ENCODE measurements at places on chromosomes 7 and 10.

GRCh38 chr10:123274306-123275135 lies 120.3 kb downstream of the BUB3 start:
- no peaks in the 10 kb centered on the region for H3K4me1 ChIP-seq
- no peak for DNase-seq
- no peak overlapping the region for H3K27ac ChIP-seq

- no peak overlapping the region for H3K4me3 ChIP-seq
- no peak for DNase-seq
- peaks cover 44% of the 10 kb centered on the region for H3K4me1 ChIP-seq
- no peak overlapping the region for H3K27ac ChIP-seq
- H3K36me3 ChIP-seq, result peaks cover 11% of the 10 kb centered on the region
Measured at GRCh38 chr10:32348297-32349198, 1.6 kb upstream of the EPC1 start.

DNA sequence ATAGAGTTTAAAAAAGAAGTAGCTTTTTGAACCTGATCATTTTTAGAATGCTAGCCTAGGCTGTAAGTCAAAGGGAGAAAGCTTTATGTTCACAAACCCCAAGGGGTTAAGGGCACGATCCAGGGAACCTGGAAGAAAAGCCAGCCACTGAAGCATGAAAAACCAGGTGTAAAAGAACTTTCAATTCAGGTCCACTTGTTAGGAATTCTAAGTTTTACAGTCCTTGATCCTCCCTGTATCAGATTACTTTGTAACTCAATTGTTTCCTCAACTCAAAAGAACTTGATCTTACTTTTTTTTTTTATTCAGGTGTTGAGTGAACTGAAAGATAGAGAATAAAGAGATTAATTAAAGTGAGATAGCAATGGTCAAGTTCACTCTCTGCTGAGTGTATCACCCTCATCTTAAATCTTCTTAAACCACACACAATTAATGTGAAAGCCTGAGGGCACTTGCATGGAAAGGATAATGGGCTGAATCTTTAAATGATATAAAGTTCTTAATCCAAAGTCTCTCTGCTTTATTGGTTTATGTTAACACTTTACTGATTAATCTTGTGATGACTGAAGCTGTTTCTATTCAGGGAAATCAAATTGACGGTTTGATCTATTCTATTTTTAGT lies 672.2 kb upstream of the LRRN3 start:
- H3K4me3 ChIP-seq, result no peak overlapping the region
- no peaks in the 10 kb centered on the region for H3K36me3 ChIP-seq
- no peak overlapping the region for H3K27ac ChIP-seq
- no peaks in the 10 kb centered on the region for H3K27me3 ChIP-seq
- no peaks in the 10 kb centered on the region for H3K4me1 ChIP-seq
- DNase-seq, result no peak

DNA sequence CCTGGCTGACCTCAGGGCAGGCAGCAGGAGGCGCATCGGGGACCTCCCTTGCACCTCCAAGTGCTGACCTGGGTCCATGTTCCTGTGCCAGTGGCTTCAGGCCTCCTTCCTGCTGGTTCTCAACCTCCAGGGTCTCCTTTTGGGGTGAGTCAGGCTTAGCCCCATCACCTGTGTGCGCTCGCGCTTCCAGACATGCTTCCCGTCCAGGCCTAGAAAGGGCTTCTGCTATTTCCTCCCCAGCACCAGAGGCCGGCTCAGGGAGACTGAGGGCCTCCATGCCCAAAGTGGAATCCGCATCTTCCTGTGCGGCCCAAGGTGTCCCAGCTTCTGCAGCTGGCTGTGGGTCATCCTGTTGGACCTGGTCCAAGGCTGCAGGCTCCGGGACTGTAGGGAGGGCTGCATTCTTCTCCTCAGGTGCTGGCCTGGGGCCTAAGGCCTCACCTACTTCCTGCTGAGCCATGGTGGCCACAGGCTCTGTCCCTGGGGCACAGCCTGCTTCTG lies 5.9 kb downstream of the NACAD start:
- no peaks in the 10 kb centered on the region for H3K4me1 ChIP-seq
- no peak overlapping the region for H3K4me3 ChIP-seq
- no peak for DNase-seq
- no peak overlapping the region for H3K27ac ChIP-seq

GRCh38 chr7:64045301-64046040 lies at the start of gene ZNF727:
ZNF727 (plus strand) TSS chr7:64045434; CDS start chr7:64045622, 188 bp downstream.
- H3K4me1 ChIP-seq, result no peaks in the 10 kb centered on the region
- peak within 1 kb of the TSS; percentile 4 for H3K4me3 ChIP-seq
- H3K27ac ChIP-seq, result no peak within 1 kb of the TSS
- no peaks in the 10 kb centered on the region for H3K36me3 ChIP-seq

GRCh38 chr7:39734633-39735004 lies 111.2 kb downstream of the RALA start:
- peaks cover 42% of the 10 kb centered on the region for H3K4me1 ChIP-seq
- peak; percentile 12 for DNase-seq
- H3K36me3 ChIP-seq, result no peaks in the 10 kb centered on the region
- no peak overlapping the region for H3K4me3 ChIP-seq
- H3K27ac ChIP-seq, result peak overlapping the region; percentile 49

- no peaks in the 10 kb centered on the region for H3K4me1 ChIP-seq
- no peak for DNase-seq
- H3K27me3 ChIP-seq, result no peaks in the 10 kb centered on the region
- H3K36me3 ChIP-seq, result no peaks in the 10 kb centered on the region
Measured at GRCh38 chr10:81248886-81249285, 626.1 kb upstream of the NRG3 start.

GRCh38 chr7:114957444-114957843 lies 35.5 kb downstream of the MDFIC start:
- H3K27me3 ChIP-seq, result no peaks in the 10 kb centered on the region
- H3K36me3 ChIP-seq, result peaks cover 19% of the 10 kb centered on the region
- peaks cover 2% of the 10 kb centered on the region for H3K4me1 ChIP-seq
- DNase-seq, result no peak
- H3K4me3 ChIP-seq, result no peak overlapping the region

DNA sequence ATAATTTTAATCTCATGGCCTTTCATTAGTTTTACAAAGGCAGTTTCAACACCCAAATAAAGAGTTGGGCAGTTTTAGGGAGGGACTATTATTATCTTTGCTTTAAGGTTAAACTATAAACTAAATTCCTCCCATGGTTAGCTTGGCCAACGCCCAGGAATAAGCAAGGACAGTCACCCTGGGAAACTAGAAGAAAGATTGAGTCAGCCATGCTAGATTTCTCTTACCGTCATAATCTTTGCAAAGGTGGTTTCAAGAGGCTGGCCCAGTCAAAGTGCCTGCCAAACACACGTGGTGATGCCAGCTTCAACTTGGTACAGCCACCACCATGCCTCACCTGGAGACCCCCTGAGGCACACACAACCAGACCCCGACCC lies 317.4 kb upstream of the SP8 start:
- no peak overlapping the region for H3K4me3 ChIP-seq
- no peaks in the 10 kb centered on the region for H3K27me3 ChIP-seq
- H3K4me1 ChIP-seq, result no peaks in the 10 kb centered on the region
- no peaks in the 10 kb centered on the region for H3K36me3 ChIP-seq

DNA sequence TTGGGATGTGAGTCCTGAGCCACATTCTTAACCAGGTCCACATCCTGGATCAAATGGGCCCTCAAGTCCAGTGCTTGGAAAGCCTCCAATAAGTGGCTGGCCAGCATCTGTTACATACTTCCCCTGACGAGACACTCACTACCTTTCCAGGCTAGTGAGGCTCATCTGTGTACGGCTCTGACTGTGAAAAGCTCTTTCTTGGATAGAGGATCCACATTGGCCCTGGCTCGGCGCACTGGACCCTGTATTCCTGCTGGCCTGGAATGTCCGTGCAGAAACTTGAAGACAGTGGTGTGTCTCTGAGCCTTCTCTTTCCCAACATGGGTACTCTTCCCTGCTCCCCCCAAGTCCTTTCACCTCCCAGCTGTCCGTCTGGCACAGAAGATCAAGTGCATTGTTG lies 35.5 kb downstream of the MYL10 start:
- H3K4me3 ChIP-seq, result no peak overlapping the region
- no peaks in the 10 kb centered on the region for H3K27me3 ChIP-seq
- H3K4me1 ChIP-seq, result no peaks in the 10 kb centered on the region
- DNase-seq, result no peak

DNA sequence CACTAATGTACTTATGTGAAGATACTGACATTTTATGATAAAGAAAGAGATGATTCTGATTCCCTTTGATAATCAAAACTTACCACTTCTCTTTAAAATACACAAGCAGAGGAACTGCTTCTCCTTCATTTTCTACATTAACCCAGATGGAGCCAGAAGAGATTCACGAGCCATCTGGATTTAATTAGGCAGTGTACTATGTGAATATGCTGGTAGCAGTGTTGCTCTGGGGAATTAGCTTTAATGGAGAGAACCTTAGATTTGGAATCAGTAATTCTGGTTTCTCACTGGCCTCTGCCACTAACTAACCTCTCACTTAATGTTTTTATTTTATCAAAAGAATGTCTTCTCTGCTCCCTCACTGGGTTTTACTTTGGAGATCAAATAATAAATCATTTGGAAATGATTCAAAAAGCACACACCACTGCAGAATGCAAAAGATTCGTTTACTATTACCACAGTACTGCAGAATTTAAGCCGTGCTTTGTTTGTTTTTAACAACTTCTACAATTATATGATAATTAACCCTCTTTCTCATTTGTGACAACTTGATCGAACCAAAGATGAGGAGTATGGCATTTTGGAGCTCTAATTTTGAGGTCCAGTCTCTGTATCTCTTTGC lies 77.5 kb upstream of the PHYHIPL start:
- H3K4me1 ChIP-seq, result no peaks in the 10 kb centered on the region
- no peak overlapping the region for H3K4me3 ChIP-seq
- H3K27ac ChIP-seq, result no peak overlapping the region
- no peaks in the 10 kb centered on the region for H3K36me3 ChIP-seq
- DNase-seq, result no peak

DNA sequence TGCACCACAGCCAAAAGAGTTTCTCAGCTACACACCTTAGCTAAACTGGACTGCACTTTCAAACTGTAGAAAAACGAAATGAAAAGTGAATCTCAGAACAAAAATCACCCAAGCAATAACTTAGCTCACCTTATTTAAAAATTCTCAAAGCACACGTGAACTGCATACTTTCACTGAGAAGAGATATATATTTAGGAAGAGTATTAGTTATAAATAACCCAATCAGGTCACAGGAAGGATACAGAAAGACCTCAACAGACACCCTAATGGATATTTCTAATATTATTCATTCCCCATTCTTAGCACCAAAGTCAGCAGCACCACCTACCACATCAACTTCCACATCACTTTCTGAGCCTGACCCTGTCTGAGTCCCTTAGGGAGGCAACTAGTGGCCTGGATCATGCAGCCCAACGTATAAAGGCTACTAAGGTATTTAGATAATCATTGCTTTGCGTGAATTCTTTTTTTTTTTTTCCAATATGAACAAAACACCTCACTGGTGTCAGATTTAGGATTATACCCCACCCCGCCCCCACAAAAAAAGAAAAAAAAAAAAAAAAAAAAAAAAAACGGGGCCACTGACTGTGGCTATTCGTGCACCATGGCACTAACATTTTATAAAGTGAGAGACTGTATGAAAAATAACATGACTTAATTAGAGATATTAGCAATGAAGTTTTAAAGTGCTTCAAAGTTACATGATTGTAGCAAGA lies 2.6 kb downstream of the ABI1 start:
- H3K4me1 ChIP-seq, result peaks cover 27% of the 10 kb centered on the region
- no peak overlapping the region for H3K27ac ChIP-seq
- no peaks in the 10 kb centered on the region for H3K36me3 ChIP-seq
- H3K27me3 ChIP-seq, result no peaks in the 10 kb centered on the region

DNA sequence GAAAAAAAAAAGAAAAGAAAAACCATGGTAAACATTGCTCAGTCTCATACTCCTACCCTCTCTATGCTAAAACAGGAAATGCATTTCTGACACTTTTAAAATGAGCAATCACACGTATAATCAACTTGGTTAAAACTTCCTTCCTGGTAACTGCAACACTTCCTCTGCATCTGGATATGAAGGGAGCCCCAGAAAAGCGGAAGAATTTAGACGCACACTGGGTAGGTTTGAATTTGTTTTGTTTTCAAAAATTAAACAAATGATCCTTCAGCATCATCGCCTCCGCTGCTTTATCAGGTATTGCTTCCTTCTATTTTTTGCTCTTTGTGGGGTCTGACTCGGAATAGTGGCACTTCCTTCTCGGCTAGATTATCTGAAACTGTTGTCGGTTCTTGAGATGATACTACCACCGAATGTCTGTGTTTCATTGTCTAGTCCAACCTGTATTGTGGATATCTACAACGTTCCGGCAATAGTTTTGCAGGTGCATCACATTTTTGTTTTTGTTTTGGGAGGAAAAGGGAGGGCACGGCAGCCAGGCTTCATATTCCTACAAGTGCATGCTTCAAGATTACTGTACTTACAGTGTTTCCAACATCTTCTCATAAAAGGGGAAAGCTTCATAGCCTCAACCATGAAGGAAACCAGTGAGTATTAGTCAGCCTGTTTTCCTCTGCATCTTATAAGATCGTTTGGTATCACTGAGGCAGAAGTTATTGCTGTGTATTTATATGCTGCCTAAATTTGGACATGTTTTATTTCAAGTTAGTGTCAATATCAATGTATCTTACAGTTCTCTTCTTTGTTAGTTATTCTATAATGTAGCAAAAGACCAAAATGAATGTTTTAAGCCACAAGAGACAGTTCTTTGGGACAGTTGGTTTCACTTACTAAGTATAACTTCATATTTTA lies at the start of gene PIK3CG:
Gene PIK3CG, plus strand, starts transcription at position 153 of the 912 bp plus-strand sequence. CDS start 2,280 bp downstream, outside the sequence.
- DNase-seq, result no peak
- H3K27me3 ChIP-seq, result no peaks in the 10 kb centered on the region
- H3K4me1 ChIP-seq, result peaks cover 61% of the 10 kb centered on the region
- peaks cover 32% of the 10 kb centered on the region for H3K36me3 ChIP-seq
- H3K27ac ChIP-seq, result peak within 1 kb of the TSS; percentile 80
- peak within 1 kb of the TSS; percentile 62 for H3K4me3 ChIP-seq

DNA sequence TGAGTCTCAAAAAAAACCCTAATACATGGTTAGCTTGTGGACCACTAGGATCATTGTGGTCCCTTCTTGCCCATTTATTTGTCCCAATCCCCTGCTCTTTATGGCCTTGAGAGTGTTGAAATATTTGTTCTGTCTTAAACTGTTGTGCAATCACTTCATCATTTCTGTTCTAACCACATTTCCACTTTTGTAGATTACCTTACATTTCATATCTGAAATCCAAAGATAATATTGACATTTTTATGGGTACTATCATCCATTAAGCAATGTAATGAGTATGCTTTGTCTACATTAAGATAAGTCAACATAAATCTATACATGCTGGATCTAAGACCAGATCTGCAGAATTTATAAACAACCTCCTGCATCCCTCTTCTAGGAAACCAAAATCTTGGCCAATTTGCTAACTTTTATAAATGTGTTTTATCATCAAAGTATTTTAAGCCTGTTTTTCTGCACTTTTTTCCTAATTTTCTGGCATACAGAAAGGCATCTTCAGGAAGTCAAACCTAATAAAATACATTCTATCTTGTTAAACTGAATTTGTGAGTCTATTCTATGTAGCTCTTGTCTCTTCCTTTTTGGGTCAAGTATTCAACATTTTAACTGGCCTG lies 359.4 kb upstream of the CELF2 start:
- H3K36me3 ChIP-seq, result no peaks in the 10 kb centered on the region
- no peak overlapping the region for H3K27ac ChIP-seq
- no peak for DNase-seq
- no peaks in the 10 kb centered on the region for H3K4me1 ChIP-seq
- no peaks in the 10 kb centered on the region for H3K27me3 ChIP-seq
